ENCODE measurements at places on chromosomes 2 and 18.
A peak's percentile ranks its signal among the peaks of the same experiment; 100 is the strongest.

- H3K27ac ChIP-seq, result no peak overlapping the region
- no peak for DNase-seq
- H3K27me3 ChIP-seq, result no peaks in the 10 kb centered on the region
Measured at GRCh38 chr2:173941567-173941966, 23.6 kb downstream of the SP3 start.

GRCh38 chr2:74148457-74149246 lies 940 bp upstream of the BOLA3 start:
- no peaks in the 10 kb centered on the region for H3K27me3 ChIP-seq
- peak overlapping the region; percentile 69 for H3K4me3 ChIP-seq
- peak overlapping the region; percentile 40 for H3K27ac ChIP-seq
- no peak for DNase-seq
- H3K36me3 ChIP-seq, result peaks cover 19% of the 10 kb centered on the region

DNA sequence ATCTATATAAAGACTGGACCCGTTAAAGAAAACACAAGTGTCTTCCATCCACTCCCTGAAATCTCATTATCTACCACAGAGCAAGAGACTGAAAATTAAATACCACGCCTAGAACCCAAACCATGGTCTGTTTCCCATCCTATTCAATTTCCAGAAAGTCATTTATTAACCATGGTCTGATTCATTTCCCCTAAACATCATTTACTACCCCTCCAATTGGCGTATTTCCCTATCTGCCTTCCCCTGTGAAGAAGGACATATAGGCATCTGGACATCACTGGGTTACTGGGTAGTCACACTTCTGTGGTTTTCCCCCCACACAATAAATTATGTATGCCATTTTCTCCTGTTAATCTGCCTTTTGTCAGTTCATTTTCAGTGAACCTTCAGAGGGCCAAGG lies 30.8 kb downstream of the CCDC93 start:
- DNase-seq, result no peak
- H3K27me3 ChIP-seq, result no peaks in the 10 kb centered on the region
- no peak overlapping the region for H3K4me3 ChIP-seq
- no peak overlapping the region for H3K27ac ChIP-seq
- no peaks in the 10 kb centered on the region for H3K4me1 ChIP-seq
- H3K36me3 ChIP-seq, result peaks cover 6% of the 10 kb centered on the region

DNA sequence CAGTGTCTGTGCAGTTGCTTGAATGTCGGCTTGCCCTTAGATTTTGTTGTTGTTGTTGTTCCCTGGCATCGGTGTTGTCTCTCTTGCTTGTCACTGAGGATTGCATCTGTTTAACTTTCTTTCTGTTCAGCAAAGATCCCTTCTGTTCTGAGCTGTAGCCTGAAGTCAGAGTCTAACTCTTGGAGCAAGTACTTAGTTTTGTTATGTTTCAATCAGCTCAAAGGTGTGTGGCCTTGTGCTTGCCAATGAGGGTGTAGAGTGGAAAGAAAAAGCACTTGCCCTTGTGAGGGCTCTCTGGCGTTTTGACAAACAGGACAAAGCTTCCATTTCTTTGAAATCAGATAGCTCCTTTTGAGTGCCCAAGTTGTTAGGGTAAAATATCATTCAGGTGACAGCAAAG lies 757.1 kb upstream of the CDH7 start:
- no peak overlapping the region for H3K4me3 ChIP-seq
- H3K27ac ChIP-seq, result no peak overlapping the region
- no peak for DNase-seq
- no peaks in the 10 kb centered on the region for H3K36me3 ChIP-seq

GRCh38 chr2:225994748-225995405 lies 595.4 kb downstream of the NYAP2 start:
- H3K4me1 ChIP-seq, result no peaks in the 10 kb centered on the region
- no peak overlapping the region for H3K4me3 ChIP-seq
- no peaks in the 10 kb centered on the region for H3K36me3 ChIP-seq
- H3K27ac ChIP-seq, result no peak overlapping the region

DNA sequence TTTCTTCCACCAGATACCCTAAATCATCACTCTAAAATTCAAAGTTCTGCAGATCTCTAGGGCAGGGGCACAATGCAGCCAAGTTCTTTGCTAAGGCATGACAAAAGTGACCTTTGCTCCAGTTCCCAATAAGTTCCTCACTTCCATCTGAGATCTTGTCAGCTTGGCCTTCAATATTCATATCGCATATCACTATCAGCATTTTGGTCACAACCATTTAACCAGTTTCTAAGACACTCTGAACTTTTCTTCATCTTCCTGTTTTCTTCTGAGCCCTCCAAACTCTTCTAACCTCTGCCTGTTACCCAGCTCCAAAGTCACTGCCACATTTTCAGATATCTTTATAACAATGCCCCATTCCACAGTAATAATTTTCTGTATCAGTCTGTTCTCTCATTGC lies 452.6 kb upstream of the TRIB2 start:
- H3K27ac ChIP-seq, result no peak overlapping the region
- H3K27me3 ChIP-seq, result no peaks in the 10 kb centered on the region
- H3K4me1 ChIP-seq, result peaks cover 3% of the 10 kb centered on the region
- no peak for DNase-seq

DNA sequence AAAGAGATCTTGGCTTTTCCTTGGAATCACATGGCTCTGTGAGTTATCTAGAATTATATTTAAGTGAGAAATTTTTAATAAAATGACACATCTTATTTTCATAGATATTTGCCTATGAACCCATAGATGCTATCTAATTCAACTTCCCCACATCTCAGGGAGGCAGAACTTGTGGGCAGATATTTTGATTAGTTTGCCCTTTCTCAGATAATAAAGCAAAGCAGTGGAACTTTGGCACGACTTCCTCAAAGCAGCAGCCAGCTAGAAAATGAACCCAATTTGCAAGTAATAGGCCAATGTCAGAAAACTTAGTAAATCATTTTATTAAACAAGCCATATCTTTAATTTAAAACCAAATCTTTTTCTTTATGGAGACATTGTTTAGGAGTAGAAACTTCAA lies 32.7 kb downstream of the RAB27B start:
- no peaks in the 10 kb centered on the region for H3K4me1 ChIP-seq
- H3K27me3 ChIP-seq, result no peaks in the 10 kb centered on the region
- H3K27ac ChIP-seq, result no peak overlapping the region
- no peaks in the 10 kb centered on the region for H3K36me3 ChIP-seq
- H3K4me3 ChIP-seq, result no peak overlapping the region

- no peak overlapping the region for H3K4me3 ChIP-seq
- peak; percentile 65 for DNase-seq
- H3K27me3 ChIP-seq, result no peaks in the 10 kb centered on the region
- peaks cover 22% of the 10 kb centered on the region for H3K36me3 ChIP-seq
Measured at GRCh38 chr18:48833701-48834412, 116.9 kb downstream of the SMAD7 start.

DNA sequence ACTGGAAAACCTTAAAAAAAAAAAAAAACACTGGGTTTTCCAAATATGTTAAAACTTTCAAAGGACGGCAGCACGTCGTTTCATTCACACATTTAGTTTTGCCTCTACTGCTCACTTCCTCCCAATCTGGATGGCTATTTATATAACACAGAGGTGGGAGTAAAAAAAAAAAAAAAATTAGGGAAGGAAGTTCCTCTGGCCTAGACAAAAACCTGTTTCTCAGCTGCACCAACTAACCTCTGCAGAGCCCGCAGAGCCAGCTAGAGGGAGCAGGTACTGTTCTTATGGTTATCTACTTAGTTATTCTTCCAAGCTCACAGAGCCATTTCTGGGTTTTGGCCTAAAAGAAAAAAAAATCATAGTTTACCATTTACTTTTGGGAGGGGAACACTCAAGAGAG lies 28.1 kb downstream of the SLC1A4 start:
- H3K27me3 ChIP-seq, result no peaks in the 10 kb centered on the region
- peaks cover 8% of the 10 kb centered on the region for H3K4me1 ChIP-seq
- H3K27ac ChIP-seq, result no peak overlapping the region
- H3K4me3 ChIP-seq, result no peak overlapping the region

GRCh38 chr2:131033786-131034121 lies 59.5 kb downstream of the FAM168B start:
- H3K27me3 ChIP-seq, result no peaks in the 10 kb centered on the region
- peaks cover 56% of the 10 kb centered on the region for H3K4me1 ChIP-seq
- H3K36me3 ChIP-seq, result peaks cover 54% of the 10 kb centered on the region

DNA sequence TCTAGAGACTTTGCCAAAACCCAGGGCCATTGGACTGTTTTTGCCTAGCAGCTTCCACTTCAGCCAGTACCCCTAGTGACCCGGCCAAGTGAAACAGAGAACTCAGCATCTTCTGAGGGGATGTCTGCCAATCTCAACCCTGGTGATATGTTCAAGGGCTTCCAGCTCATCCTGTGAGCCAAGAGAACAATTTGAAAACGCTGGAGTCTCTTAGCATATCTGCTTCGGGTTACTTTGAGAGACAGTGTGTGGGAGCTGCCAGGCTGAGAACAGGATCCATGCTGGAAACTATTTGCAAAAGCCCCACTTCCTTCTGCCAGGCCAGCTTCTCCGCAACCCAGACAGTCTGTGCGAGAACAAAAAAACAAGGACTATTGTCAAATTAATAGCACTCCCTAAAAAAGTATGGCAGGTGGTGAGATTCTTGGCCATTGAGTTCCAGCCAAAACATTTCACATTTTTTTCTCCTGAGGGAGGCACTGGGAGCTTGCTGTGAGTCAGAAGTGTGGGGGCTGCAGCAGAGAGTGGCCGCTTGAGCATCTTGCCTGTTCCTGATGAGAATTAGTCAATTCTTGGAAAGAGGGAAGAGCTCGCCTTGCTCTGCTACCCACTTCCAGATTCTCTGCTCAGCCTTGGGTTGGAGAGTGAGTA lies 395.6 kb upstream of the TRIB2 start:
- no peak overlapping the region for H3K4me3 ChIP-seq
- H3K27me3 ChIP-seq, result no peaks in the 10 kb centered on the region
- H3K4me1 ChIP-seq, result peaks cover 6% of the 10 kb centered on the region
- H3K36me3 ChIP-seq, result no peaks in the 10 kb centered on the region
- H3K27ac ChIP-seq, result no peak overlapping the region
- no peak for DNase-seq

- H3K27me3 ChIP-seq, result no peaks in the 10 kb centered on the region
- H3K36me3 ChIP-seq, result no peaks in the 10 kb centered on the region
- peaks cover 25% of the 10 kb centered on the region for H3K4me1 ChIP-seq
- no peak overlapping the region for H3K27ac ChIP-seq
Measured at GRCh38 chr2:109209941-109210340, 80.9 kb downstream of the SH3RF3 start.

- no peaks in the 10 kb centered on the region for H3K36me3 ChIP-seq
- H3K4me3 ChIP-seq, result no peak overlapping the region
- no peak for DNase-seq
- no peaks in the 10 kb centered on the region for H3K27me3 ChIP-seq
Measured at GRCh38 chr2:13091861-13092378, 375.2 kb downstream of the TRIB2 start.

DNA sequence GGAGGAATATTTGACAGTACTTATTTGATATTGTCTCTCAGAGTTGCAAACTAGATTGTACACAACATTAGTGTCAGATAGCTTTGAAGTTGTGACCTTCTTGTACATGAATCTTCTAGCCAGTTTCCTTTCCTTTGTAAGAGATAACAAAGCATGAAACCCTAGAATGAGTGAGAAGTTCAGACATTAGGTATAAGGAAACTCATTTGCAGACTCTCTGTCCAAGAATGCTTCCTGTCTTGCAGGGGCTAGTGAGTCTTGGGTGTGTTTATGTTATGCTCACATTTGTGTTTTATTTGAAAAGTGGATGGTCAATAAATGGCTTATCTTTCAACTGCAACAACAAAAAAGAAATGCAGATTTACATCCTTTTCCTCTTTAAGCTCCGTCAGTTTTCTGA lies 1.4 kb downstream of the BOD1L2 start:
- no peaks in the 10 kb centered on the region for H3K36me3 ChIP-seq
- peaks cover 7% of the 10 kb centered on the region for H3K27me3 ChIP-seq
- peaks cover 10% of the 10 kb centered on the region for H3K4me1 ChIP-seq
